ENCODE measurements at places on chromosomes 5 and 9. TPM values are rescaled to one million over a fixed set of nuclear protein-coding genes. Genes with fewer than 3 reads are reported as not detected.

GPX3 gene
- total RNA-seq, result 131 TPM

AGXT2 gene
- not detected for total RNA-seq

ARL10 gene
- total RNA-seq, result 1.4 TPM

PCDHA9 gene
- 0.29 TPM for total RNA-seq

PCDHGA8 gene
- 0.72 TPM for total RNA-seq

PCDHGC5 gene
- total RNA-seq, result 0.97 TPM

CDH6 gene
- 0.31 TPM for total RNA-seq

PRRT1B gene
- total RNA-seq, result 2.4 TPM

RETREG1 gene
- total RNA-seq, result 15.9 TPM

FCN2 gene
- total RNA-seq, result 0.84 TPM

FAM78A gene
- 1.1 TPM for total RNA-seq

OR1Q1 gene
- total RNA-seq, result not detected

FLT4 gene
- 0.97 TPM for total RNA-seq

SIT1 gene
- 0.52 TPM for total RNA-seq

DMGDH gene
- total RNA-seq, result 1.6 TPM

SURF6 gene
- total RNA-seq, result 13.6 TPM

ERAP2 gene
- 5.0 TPM for total RNA-seq

PRRC1 gene
- total RNA-seq, result 41.7 TPM

PAEP gene
- total RNA-seq, result not detected

GIN1 gene
- total RNA-seq, result 4.3 TPM

SLC6A18 gene
- total RNA-seq, result not detected

MEIKIN gene
- total RNA-seq, result not detected

ESM1 gene
- total RNA-seq, result 0.73 TPM

SPATA31C1 gene
- not detected for total RNA-seq

MOB3B gene
- 5.7 TPM for total RNA-seq

PCYOX1L gene
- 3.6 TPM for total RNA-seq

LRRC14B gene
- total RNA-seq, result not detected

LHX3 gene
- not detected for total RNA-seq

OXCT1 gene
- total RNA-seq, result 1.8 TPM

DIRAS2 gene
- 1.0 TPM for total RNA-seq

SLC25A46 gene
- 18.7 TPM for total RNA-seq

SPARC gene
- total RNA-seq, result 109 TPM

WNT8A gene
- total RNA-seq, result not detected

CCNO gene
- total RNA-seq, result 5.1 TPM

PDZD2 gene
- total RNA-seq, result 3.3 TPM

PDE8B gene
- total RNA-seq, result 7.6 TPM

GGTA1 gene
- total RNA-seq, result 0.14 TPM

SLC1A3 gene
- 21.0 TPM for total RNA-seq

SH2D3C gene
- 2.2 TPM for total RNA-seq

SLC24A2 gene
- total RNA-seq, result 0.03 TPM

MUSK gene
- 0.26 TPM for total RNA-seq

HMGCS1 gene
- 19.4 TPM for total RNA-seq

PALM2AKAP2 gene
- total RNA-seq, result 2.3 TPM

SLC25A2 gene
- 0.14 TPM for total RNA-seq

F2RL2 gene
- total RNA-seq, result 0.04 TPM

LCN2 gene
- total RNA-seq, result 39.2 TPM

GABRB2 gene
- 0.18 TPM for total RNA-seq

PPIP5K2 gene
- total RNA-seq, result 16.0 TPM

ABO gene
- total RNA-seq, result 4.2 TPM

GOLM1 gene
- 23.9 TPM for total RNA-seq

SLC9A3 gene
- 1.1 TPM for total RNA-seq

CCNB1 gene
- total RNA-seq, result 1.4 TPM

SSBP2 gene
- total RNA-seq, result 16.9 TPM

TAF1L gene
- total RNA-seq, result not detected

STC2 gene
- 11.3 TPM for total RNA-seq

RNF208 gene
- total RNA-seq, result 3.5 TPM

EQTN gene
- not detected for total RNA-seq
